Breast epithelium (tissue), 4 donors: ENCODE measurements at places on chromosomes 7 and 10.
A peak's percentile ranks its signal among the peaks of the same experiment; 100 is the strongest.

DNA sequence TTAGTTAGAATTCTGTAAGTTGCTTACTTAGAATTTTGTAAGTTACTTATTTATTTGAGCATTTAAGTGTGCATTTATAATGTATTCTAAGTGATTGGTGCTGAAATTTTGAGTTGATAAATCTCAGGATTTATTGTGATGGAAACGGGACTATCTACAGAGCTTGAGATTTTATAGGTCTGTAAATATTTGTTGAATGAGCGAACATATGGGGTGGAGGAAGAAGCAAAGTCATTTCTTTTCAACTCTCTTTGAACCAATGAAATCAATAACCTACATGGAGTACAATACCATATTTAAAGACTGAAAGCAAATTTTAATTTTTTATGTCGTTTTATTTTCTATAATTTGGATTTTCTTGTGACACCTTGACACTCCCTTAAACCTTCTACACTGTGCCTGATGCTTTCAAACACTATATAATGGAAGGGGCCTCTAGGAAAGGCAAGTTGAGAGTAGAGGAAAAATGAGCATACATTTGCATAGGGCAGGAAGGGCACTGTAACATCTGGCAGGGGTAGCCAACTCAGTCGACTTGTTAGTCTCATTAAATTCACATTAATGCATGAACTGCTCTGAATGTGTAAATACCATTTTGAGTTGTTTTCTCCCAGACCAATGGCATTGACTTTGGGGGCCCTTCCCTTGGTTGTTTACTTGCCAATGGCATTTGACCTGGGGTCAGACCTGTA, 204.2 kb downstream of the DYNC1I1 start:
- no peak for DNase-seq

GRCh38 chr7:138001529-138002095, at the start of gene CREB3L2:
Gene CREB3L2, minus strand, starts transcription at chr7:138002086. Its CDS starts 381 bp downstream, at chr7:138001705.
- DNase-seq = peak; percentile 57

GRCh38 chr10:60035984-60036383, 129.6 kb upstream of the CCDC6 start:
- DNase-seq = no peak

DNA sequence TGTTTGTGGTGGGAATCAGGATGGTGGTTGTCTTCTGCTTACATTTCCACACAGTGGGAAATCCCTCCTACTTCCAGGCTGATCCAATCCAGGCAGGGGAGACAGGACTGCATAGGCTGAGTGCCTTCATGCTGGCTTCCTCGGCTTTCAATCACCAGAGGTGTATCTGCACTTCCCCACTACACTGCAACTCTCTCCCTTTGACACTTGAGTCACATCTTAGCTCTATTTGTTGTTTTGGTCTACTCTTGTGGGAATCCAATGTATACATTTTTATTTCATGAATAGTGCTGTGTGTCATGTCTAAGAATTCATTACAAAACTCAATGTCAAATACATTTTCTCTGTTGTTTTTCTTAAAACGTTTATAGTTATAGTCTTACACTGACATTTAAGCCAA, 735.6 kb downstream of the XPNPEP1 start:
- no peak for DNase-seq

DNA sequence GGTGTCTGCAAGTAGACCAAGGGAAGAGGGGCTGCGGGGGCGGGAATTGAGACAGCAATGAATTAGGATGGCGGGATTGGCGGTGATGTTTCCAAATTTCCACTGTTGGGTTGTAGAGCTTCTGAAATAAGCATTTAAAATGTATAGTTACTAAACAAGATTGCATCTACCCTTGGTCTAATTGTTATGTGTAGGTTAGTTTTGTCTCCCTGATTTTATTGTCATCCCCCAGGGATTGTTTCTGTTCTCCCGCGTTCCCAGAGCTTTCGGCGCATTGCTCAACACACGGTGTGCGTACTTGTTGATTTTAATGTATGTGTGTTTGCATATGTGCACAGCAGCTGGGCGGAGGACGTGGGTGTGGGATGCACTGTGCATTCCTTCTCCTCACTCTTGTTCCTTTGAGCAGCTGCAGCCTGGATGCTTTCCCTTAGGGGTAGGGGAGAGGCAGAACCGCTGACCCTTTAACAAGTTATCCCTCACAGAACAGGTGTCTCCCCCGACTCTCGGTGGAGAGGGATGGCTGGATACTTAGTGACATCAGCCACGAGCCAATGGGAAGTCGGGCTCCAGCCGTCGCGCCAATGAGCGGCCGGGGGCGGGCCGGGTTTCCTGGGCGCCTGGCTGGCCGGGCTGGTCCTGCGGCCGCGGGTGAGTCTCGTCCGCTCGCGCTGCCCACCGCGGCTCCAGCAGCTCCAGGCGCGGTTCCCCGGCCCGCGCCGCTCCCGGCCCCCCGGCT, at the start of gene TSPAN33:
TSS of gene TSPAN33 (plus strand) at position 613 of the 739 bp plus-strand sequence. CDS start 274 bp downstream, outside the sequence.
- peak; percentile 57 for DNase-seq

GRCh38 chr10:17067376-17068264, 62.0 kb downstream of the CUBN start:
- DNase-seq = no peak

GRCh38 chr10:26491934-26492333, 53.8 kb downstream of the APBB1IP start:
- DNase-seq = no peak

DNA sequence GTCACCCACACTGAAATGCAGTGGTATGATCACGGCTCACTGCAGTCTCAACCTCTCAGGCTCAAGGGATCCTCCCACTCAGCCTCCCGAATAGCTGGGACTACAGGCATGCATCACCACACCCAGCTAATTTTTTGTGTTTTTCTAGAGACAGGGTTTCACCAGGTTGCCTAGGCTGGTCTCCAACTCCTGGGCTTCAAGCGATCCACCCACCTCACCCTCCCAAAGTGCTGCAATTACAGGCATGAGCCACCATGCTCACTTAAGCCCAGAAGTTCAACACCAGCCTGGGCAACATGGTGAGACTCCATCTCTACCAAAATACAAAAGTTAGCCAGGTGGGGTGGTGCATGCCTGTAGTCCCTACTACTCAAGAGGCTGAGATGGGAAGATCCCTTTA, 33.5 kb downstream of the GDI2 start:
- DNase-seq = no peak

- DNase-seq = no peak
These were observed 256.9 kb downstream of the MDFIC start for GRCh38 chr7:115178835-115179234.

- no peak for DNase-seq
These were observed 13.1 kb upstream of the GRB10 start for GRCh38 chr7:50795831-50796230.

DNA sequence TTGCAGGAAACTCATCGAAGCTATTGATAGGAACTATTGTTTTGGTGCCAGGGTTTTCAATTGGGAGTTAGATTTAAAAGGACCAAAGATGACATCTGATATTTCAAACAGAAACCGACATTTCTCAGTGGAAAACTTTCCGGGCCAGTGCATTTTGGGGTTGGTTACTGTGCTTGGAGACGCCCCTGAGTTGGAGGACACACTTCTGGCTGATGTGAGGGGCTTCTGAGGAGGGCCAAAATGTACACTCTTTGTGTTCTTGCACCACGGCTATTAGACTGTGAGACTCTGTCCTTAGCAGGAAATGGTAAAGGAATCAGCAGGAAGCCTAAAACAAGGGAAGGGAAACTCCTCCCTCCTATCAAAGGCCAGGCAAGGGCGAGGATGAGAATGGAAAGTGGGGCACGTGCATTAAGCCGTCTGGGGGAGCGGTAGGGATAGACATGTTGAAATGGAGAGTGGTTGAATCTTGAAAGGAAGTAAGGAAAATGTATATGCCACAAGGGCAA, 1.8 kb upstream of the SRGN start:
- no peak for DNase-seq

- DNase-seq = no peak
These were observed 131.4 kb downstream of the PLXDC2 start for GRCh38 chr10:19947656-19948055.

DNA sequence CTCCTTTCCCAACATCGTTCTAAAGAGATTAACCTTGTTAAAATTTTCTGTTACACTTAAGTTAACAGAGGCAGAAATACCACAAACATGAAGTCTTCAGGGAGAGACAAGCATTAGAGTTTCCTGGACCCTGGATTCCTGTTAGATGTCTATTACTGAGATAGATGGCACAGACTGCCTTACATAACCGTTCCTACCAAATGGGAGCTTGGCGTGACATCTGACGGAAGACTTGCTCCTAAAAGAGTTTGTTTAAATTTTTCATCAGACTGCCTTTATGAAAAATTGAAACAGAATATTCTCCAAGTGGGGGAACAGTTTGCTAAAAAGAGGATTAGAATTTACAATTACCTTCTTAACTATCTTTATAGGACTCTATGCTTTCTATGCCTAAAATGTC, 22.7 kb downstream of the ANK3 start:
- DNase-seq = no peak

DNA sequence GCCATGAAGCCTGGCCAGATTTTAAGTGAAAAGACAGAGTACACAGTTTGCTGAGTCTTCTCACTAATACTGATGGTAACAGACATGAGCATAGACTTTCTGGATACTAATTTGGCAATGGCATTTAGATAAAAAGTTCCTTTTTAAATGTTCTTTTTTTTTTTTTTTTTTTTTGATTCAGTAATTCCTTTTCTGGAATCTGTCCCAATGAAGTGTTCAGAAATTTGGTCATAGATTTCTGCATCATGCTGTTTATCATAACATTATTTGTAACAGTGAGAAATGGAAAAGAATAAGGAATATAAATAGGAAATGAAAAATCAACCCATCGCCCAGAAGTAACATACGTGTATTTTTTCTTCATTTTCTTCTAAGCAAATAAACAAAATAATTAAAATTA, 354.9 kb downstream of the CALN1 start:
- DNase-seq = no peak

DNA sequence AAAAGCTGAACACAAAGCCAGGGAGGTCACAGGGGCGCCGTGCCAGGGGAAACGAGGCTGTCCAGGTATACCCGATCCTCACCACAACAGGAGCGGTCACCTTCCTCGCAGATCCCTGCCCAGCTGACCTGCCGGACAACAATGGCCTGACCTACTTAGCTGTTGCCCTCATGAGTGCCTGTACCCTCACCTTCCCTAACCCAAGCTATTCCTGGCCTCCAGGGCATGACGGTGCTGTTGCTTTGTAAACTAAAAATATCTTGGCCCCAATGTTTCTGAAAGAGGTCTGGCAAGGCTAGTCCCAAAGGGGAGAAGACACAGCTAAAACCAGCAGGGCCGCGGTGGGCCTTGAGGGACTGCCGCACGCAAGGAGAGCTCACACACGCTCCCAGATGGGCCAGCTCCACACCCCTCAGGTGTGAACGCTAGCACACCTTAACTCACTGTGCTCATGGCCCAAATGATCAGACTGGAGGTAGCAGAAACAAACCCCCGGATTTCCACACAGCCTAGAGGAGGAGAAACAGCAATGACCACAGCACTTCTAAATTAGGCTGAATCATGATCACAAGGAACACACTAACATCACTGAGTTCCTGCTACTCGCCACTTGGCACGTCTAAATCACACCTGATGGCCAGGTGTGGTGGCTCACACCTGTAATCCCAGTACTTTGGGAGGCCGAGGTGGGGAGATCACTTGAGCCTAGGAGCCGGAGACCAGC, 66.3 kb upstream of the CYTH3 start:
- peak; percentile 67 for DNase-seq

GRCh38 chr10:60572511-60573194, 183.0 kb upstream of the ANK3 start:
- no peak for DNase-seq

DNA sequence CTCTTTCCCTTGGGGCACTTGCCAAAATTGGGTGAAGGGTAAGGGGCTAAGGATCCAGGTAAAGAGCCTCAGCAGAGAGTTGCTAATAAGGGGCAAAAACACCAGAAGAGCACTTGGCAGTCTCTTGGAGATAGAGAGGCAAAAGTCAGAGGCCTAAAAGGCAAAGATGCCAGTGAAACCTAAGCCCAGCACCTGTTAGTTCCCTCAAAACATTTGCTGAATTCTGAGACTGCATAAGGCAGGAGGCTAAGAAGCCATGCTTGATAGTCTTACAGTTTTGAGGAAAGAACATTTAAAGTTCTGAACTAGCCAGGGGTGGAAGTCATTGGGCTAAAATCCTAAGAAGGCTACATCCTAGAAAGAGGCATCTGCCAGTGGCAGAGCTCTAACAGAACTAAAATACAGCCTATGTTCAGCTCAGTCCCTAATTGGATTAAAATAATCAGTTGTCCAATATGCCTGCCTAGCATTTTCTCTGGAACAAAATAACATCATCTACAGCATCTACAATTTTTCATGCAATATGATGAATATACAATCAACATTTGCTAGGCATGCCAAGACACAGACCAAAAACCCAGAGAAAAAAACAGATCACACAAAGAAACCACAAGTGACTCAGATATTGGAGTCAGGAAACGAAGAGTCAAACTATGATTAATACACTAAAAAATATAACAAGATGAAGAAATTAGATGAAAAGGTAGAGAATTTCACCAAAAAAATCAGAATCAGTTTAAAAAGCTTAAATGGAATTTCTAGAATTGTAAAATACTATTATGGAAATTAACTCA, 7.7 kb downstream of the HTR7 start:
- DNase-seq = no peak

- no peak for DNase-seq
These were observed 270.7 kb downstream of the GALNT17 start for GRCh38 chr7:71402684-71403083.

DNA sequence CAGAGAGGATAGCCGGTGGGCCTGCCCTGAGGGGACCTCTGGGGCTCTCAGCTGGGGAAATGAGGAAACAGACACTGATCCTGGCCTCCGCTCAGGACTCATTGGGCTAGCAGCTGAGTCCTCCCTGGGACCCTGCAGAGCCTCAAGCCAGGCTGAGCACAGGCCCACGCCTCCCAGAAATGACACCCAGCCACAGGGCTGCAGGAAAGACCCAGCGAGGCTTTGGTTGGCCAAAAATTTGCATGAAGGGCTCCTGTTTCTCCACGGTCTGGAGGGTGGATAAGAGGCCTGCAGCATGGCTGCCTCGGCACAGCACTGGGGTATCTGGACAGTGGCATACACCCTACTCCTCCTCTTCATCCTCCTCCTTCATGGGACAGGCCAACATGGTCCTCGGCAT, 60.4 kb downstream of the ZNF33B start:
- no peak for DNase-seq

GRCh38 chr10:129386415-129387257, 80.4 kb upstream of the MGMT start:
- DNase-seq = no peak

DNA sequence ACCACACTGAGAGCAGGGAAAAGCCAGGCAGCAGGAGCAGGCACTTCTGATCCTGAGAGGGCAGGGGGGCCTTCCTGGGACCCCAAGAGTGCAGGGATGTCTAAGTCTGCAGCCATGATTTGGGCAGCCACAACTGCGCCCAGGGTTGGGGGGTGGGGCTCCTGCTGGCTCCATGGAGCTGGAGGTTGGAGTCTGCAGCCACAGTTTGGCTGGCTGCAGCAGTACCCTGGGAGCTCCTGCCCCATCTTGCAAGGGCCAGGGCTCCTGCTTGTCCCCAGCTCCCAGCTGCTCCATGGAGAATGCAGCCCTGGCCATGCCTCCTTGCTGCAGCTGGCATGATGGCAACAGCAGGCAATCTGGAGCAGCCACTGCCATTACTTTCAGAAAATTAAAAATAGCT, 679.7 kb upstream of the LRRTM3 start:
- no peak for DNase-seq

GRCh38 chr7:34337163-34337562, 320.9 kb upstream of the NPSR1 start:
- no peak for DNase-seq
